ENCODE measurements at places on chromosomes 2 and 18.

- no peak for DNase-seq
Observed at GRCh38 chr2:229434187-229434586, 163.1 kb upstream of the PID1 start.

DNA sequence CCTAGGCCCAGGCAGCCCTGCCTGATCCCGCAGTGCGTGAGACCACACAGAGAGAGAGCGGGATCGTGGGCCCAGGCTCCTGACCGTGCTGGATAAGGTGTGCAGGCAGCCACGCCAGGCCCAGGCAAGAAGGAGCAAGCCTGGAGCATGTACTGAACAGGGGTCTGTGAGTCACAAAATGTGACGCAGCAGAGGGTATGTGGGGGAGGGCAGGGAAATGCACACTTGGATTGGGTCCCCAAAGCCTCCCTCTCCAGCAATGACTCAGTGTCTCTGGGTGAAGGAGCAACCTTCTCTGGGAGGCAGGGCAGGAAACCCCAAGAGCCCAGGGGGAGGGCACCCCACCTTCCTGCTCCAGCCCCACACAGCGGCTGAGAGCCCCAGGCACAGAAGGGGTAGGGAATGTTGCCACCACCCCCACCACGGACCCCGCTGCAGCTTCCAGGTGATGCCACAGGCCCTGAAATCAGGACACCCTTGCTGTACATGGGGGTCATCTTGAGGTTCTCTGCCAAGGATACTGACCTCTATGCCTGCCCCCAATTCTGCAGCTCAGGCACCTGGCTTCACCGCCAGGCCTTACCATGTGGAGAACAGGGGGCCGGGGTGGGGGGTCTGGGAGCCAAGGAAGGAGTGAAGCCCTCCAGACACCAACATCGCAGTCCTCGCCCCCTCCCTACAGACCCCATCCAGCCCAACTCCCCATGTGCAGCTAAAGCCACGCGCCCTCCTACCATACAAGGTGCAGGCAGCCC, 1.3 kb upstream of the GPC1 start:
- no peak for DNase-seq

GRCh38 chr2:169732583-169733358, 861 bp upstream of the KLHL23 start:
- DNase-seq: no peak

DNA sequence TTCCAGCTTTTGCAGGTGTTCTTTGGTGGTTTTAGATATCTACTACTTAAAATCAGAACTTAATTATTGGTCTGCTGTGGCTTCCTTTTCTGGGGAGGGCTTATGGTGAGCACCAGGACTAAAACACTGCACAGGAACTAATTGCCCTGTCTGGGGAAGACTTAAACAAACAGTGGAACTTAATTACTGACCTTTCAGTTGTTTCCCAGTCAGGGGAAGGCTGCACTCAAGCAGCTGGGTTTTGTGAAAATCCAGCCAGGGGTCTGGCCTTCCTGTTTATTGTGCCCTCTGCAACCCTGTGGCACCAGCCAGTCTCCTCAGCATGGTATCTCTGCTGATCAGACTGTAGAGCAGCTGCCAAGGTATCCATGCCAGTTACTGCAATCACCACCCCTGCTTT, 398.2 kb downstream of the ADCYAP1 start:
- no peak for DNase-seq

DNA sequence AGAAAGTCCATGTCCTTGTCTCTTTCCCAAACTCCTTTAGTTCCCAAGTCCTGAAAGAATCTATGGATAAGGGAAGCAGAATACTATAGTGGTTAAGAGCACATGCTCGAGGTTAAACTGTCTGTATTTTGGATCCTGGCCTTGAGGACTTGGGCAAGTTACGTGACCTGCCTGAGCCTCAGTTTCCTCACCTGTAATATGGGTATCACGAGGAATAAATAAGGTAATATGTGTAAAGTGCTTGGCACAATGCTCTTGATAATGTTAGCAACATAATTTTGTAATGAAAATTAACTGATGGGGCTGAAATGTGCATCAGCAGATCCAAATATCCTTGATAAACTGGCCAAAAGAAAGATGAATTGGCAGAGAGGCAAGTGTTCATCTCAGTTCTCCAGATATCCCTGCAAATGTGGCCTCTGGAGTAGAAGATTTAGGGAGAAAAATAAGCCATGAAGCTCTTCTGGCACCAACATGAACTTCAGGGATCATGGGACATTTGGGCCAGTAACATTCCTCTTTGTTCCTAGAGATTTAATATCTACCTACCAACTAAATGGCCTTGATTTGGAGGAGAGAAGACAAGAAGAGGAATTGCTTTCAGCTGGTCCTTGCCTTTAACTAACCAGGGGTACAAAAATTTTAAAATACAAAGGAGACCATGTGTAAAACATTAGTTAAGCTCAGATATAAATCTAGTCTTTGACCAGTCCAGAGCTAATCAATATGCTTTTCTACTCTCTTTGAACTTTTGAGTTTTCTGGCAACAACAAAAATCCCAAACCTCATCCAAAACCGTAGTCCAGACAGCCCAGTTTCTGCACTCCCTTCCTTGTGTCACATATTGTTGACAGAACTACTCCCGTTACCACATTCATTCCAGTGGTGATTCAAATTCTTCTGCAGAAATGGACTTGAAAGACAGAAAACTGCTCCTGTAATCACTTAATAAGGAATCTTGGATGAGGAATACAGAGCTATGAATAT, 52.7 kb upstream of the EML4 start:
- no peak for DNase-seq

DNA sequence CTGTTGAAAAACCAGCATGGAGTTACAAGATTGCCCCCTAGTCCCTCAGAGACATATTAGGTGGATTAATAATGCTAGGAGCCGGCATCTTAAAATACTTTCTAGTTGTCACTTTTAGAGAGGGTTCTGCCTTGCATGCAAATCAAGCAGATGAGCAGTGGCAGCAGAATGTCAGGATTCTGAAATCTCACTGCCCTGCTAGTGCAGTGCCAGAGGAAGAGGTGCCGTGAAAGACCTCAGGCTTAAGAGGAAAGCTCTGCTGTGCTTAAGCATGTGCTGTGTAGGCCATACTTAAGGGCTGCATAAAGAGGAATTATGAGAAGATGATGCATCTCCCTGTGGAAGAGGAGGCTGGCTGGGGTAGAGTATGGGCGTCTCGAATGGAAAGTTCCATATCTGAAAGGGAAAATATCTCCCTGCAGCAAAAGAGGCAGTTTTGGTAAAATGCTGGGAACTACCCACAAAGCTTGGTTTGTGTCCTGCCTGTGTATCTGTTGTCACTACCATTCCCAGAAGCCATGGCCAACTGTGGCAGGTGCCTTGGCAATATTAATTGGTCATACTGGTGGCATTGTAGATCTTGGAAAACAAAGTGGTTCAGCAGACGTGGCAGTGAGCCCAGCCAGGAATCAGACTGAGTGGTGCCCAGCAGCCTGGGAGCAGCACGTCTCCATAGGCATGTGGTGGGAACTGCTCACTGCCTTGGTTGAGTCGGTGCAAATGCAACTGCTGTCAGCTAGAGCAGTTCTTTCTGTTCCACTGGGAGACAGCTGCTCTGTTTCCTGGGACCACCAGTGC, 131.9 kb downstream of the EVA1A start:
- DNase-seq: no peak

GRCh38 chr2:9638532-9638931, 7.7 kb upstream of the YWHAQ start:
- DNase-seq: no peak

DNA sequence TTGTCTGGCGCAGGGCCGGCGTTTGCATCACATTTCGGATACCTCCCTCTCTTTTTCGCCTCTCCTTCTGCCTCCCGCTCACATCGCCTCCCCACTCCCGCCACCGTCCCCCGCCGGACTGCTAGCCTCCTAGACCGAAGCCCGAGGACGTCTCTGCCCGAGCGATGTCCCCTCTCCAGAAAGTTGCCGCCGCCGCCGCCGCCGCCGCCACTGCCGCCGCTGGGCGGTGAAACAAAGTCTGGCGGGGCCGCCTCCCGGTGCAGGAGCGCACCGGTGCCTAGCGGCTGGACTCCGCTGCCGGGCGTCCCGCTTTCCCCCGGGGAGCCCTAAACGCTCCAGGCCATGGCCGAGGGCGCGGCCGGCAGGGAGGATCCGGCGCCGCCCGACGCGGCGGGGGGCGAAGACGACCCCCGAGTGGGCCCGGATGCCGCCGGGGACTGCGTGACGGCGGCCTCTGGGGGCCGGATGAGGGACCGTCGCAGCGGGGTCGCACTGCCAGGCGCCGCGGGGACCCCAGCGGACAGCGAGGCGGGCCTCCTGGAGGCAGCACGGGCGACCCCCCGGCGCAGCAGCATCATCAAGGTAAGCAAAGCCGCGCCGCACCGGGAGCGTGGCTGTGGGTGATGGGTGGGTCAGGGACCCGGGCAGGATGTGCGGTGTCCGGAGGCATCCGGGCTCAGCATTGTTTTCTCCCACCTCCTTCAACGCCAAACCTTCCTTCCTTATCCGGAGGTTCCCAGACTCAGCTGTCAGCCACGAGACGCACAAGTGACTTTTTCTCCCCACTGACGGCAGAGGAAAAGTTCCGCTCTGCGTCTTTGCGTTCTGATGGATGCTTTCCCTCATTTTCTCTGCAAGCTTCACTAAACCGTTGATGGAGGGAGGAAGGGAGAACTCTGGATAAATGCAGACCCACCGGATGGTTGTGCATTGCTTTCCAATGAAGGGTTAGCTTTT, 643 bp downstream of the PLCL1 start:
- DNase-seq: no peak

DNA sequence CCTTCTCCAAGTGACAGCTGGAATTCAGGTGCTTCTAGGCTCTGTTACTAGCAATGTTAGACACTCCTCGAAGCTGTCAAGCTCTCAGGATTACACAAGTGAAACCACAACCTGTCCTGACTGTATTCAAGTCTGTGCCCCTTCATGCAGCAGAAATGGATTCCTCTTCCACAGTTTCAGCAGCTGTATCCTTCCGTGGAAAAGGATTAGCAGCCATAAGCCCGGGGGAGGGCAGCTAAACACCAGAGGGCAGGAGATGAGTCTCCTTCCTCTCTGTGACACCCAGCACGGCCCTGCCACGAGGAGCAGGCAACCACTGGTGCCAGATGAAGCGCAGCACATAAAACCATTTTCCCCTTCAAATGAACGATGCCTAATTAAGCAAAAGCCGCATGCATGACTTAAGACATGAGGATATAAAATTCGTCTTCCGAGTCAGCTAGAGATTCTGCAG, 1.2 kb downstream of the ST3GAL5 start:
- peak; percentile 53 for DNase-seq

DNA sequence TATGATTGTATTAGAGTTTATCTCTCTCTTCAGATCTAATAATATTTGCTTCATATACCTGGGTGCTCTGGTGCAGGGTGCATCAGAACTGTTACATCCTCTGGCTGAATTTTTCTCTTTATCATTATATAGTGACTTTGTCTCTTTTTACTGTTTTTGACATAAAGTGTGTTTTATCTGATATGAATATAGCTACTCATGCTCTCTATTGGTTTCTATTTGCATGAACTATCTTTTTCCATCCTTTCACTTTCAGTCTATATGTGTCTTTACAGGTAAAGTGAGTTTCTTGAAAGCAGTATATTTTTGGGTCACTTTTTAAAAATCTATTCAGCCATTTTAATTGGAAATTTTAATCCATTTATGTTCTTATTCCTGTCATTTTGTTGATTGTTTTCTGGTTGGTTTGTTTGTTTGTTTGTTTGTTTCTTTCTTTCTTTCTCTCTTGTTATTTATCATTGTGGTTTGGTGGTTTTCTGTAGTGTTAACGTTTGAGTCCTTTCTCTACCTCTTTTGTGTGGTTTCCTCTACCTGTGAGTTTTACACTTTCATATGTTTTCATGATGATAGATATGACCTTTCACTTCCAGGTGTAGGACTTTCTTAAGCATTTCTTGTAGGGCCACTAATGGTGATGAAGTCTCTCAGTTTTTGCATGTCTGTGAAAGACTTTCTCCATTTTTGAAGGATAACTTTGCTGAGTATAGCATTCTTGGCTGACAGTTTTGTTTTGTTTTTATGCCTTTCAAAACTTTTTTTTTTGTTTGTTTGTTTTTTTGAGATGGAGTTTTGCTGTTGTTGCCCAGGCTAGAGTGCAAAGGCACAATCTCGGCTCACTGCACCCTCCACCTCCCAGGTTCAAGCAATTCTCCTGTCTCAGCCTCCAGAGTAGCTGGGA, 54.9 kb downstream of the CCNT2 start:
- no peak for DNase-seq

DNA sequence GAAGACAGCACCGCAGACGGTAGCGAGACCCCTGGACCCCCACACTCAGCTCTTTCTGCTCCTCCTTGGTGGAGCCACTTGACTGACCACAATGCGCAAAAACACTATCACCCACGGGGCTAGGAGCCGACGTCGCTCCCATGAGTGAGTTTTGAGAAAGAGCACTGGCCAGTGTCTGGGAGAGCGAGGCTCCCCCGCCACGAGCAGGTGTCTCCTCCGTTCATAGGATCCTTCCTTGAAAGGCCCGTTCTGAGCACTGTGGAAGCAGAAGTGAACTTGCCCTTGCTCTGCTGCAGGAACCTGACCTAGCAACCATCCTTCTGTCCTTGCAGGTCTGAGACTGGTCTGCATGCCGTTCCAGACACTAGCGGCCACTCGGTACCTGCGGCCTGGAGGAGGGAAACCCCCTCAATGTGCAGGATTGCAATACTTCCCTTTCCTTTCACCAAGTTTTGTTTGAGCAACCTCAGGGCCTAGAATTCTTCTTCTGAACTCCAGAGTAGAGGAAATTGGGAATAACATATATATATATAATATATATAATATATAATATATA, 12.9 kb upstream of the ZNF516 start:
- DNase-seq: no peak

- DNase-seq: no peak
Observed at GRCh38 chr18:73614812-73615211, 532.8 kb downstream of the FBXO15 start.

DNA sequence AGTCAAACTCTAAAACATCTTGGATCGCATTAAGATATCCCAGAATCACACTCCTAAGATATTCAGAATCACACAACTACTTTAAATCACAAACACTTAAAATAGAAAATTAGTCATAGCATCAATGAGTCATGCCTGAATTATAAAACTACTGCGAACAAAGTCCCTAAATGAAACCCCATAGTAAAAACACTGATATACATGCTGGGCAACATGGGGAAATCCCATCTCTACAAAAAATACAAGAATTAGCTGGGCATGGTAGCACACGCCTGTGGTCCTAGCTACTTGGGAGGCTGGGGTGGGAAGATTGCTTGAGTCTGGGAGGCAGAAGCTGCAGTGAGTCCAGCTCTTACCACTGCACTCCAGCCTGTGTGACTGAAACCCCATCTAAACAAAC, 101.7 kb downstream of the COBLL1 start:
- DNase-seq: no peak

DNA sequence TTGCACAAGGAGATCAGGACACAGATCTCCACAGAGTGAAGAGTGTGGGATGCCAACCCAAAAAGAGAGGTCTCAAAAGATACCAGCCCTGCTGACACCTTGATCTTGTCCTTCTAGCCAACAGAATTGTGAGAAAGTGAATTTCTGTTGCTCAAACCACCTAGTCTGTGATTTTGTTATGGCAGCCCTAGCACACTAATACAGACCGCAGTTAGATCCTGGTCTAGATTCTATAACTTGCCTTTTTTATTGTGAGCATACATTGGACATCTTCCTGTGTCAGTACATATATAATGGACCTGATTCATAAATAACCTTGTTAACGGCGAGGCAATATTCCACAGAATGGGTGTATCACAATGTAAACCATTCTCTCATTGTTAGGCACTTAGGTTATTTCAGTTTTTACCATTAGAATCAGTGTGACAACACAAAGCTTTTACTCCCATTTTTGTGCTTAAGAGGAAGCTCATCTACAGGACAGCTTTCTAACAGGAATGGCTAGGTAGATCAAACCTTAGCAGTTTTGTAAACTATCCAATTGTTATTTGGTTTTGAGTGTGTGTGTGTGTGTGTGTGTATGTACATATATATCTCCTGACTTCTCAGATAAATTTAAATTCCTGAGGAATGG, 89.0 kb downstream of the ACSL3 start:
- no peak for DNase-seq

Measured in NCI-H2171 (cell line).